Ovary (tissue), 10 donors: ENCODE measurements at places on chromosomes 7 and 10. TPM values are rescaled to one million over a fixed set of nuclear protein-coding genes. Genes with fewer than 3 reads are reported as not detected.

DNA sequence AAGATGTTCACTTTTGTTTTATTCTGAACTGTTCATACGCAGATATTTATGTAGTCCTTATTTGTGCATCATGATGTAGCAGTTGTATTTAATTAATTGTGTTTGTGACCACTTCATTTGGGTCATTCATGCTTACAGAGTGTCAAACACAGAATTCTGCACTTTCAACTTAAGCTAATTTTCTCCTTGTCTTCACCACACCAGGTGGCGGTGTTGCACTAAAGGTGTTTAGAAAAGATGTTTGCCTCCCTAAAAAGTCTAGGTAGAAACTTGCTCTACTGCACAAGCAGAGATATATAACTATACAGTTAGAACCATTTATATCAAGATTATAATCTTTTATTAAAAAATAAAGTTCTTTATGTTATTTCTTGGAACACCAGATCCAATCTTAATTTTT, 1.3 kb upstream of the TAS2R38 start:
- no peak for DNase-seq

TMEM176B gene
- total RNA-seq = 137 TPM

DNA sequence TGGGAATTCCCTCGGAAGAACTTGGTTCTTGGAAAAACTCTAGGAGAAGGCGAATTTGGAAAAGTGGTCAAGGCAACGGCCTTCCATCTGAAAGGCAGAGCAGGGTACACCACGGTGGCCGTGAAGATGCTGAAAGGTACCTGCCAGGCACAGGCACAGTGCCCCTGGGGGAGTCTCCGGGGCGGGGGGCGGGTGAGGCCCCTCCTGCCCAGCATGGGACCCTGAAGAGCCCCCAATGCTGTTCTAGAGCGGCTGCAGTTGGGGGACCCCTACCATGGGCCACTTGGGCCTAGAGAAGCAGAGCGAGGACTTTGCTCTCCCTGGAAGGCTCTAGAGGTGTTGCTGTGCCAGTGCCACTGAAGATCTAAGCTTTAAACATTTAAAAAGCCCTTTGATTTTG, 21.6 kb upstream of the CSGALNACT2 start:
- DNase-seq = no peak

DNA sequence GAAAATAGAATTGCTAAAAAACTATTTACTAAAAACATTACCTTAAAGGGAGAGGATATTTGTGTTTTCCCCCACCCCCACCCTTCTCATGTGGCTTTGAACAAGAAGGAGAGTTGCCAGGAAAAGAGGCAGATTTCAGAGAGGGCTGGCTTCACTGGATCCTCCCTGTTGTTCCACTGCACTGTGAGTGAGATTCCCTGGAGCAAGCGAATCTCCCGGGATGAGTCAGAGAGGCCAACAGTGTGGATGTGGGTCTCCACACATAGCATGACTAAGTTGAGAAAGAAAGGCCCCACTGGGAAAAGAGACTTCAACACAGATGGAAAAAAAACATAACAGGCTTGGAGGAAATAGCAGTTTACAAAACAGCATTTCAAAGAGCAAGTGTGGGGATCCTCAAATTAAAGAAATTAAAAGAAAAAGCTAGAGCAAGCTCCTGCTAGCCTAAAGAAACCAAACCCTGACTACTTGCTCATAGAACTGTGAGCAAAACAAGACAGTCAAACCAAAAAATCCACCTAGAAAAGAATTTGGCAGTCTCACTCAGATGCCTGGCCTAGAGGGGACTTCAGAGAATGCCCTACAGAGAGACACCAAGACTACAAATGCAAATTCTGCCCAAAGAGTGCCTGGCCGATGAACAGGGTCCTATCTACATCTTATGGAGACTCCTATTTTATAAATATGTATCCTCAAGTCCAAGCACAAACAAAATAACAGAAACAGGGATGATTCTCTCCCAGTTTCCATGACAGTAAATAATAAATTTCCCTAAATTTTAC, 3.4 kb downstream of the CAV1 start:
- peak; percentile 50 for DNase-seq

PDK4 gene
- 481 TPM for total RNA-seq

- DNase-seq = no peak
These were observed 8.8 kb downstream of the LIMK1 start for GRCh38 chr7:74092321-74092963.

POLR1F gene
- total RNA-seq = 16.8 TPM

SLC16A9 gene
- total RNA-seq = 8.1 TPM

DNAH11 gene
- 44.3 TPM for total RNA-seq

CYP3A4 gene
- total RNA-seq = 0.69 TPM

DRGX gene
- not detected for total RNA-seq
